ENCODE measurements at places on chromosomes 1 and 21.

DNA sequence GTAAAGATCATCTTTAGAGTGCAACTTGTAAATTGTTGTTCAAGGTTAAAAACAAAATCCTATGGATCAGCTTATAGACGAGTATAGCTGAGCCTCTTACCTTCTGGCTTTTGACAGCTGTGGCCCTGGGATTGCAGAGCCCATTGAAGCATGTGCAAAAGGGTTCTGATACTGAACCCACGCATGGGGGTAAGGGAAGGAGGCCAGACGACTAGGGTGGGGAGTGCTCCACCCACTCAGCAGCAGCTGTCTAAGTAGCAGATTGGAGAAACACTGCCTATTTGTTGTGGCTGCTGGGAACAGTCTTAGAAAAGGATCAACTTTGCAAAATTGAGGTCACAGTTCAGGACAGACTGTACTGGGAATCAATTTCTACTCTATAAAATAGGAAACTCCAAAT is 16.1 kb downstream of the CD101 start:
- DNase-seq = no peak

DNA sequence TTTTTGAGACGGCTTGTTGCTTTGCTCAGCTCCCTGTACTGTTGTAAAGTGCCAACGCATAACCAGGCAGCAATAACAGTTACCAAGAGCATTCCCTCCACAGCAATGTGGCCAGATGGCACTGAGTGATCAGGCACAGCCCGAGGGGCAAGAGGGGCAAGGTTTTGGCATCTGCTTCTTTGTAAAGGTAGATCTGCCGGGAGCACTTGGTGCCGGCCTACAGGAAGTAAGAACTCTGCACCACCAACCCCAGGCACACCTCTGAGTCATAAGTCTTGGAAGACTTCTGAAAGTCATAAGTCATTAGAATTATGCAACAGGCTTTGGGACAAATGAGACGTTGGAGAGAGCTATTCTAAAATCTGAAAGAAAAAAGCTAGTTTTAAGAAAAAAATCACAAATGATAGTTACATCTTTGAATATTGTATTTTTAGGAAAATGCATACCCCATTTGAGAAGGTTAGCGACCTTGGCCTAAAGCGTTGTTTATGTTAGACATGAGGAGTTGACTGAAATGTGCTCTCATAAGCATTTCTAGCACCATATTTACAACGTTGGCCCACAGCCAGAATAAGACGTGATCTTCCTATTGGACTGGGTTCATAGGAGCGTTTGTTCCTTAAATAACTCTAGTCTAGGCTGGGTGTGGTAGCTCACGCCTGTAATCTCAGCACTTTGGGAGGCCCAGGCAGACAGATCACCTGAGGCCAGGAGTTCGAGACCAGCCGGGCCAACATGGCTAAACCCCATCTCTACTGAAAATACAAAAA is 37.7 kb upstream of the MAP10 start:
- no peak for DNase-seq

DNA sequence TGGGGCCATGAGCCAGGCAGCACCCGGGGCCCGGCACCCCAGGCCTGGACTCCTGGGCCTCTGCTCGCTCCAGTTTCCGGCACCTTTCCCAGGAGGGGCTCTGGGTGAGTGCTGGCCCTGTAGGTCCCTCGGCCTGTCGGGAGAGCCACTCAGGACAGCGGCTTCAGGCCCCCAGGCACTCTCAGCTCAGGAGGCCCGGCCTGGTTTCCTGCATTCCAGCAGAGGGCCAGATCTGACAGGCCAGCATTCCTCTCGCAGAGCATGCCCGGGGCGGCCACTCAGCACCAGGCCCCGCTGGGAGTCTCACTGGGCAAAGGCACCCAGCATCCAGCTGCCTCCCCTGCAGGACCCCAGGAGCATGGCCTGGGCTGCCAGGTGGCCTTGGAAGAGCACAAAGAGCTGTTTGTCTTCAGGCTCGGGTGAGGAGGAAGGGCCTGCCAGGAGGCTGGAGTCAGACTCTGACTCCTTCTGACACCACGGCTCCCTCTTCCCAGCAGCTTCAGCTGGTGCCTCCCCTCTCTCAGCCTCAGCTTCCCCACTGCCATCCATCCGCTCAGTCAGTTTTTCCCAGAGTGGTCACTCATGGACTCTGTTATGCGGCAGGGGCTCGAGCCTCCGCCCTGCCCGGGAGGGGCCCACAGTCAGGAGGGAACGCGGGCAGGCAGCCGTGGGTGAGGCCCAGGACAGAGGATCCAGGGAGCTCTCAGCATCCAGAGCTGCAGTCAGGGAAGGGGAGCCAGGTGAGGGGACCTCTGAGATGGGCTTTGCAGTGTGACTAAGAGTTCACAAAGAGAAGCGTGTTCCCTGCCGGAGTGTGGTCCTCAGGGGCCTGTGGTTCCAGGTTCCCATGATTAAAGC is 51.7 kb downstream of the WNT9A start:
- DNase-seq = no peak

- DNase-seq = no peak
Measured at GRCh38 chr1:225710804-225711203, 57.9 kb upstream of the ENAH start.

GRCh38 chr1:234617986-234618736 is 8.2 kb upstream of the IRF2BP2 start:
- no peak for DNase-seq

DNA sequence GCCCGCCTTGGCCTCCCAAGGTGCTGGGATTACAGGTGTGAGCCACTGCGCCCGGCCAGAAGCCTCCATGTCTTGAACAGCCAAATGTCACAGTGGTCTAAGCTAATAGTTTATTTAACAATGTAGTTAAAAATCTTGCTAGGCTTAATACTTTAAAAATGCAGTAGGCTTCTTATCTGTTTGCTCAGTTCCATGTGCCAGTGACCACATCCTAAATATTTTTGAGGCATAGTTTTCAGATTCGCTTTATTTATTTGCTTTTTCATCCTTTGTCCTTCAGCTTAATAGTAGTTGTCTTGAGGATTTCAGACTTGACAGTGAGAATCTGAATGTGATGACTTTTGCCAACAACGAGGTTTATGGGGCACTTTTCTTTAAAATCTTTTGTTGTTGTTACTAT is 59.9 kb upstream of the PRRX1 start:
- no peak for DNase-seq

DNA sequence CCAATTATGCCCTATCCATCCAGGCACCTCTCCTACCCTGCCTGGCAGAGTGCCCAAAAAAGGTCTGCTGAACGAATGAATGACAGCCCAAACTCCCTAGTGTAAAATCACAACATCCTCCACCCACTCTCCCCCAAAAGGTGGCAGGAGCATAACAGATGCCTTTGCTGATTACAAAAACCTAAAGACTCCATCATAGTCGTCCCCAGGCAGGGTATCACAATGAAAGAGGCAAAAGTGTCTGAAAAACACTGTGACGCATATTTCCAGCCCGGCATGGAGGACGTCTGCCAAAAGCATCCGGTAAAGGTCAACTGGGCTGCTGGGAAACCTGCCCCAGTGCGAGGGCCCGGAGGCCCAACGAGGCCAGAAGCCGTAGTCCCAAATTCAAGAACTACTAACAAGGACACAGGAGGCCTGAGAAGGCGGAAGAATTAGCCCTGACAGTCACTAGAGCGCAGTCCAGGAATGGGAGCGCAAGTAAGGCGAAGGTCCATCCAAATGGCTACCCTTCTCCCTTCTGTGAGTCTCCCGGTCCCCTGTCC is 576 bp downstream of the SMIM12 start:
- DNase-seq = no peak

DNA sequence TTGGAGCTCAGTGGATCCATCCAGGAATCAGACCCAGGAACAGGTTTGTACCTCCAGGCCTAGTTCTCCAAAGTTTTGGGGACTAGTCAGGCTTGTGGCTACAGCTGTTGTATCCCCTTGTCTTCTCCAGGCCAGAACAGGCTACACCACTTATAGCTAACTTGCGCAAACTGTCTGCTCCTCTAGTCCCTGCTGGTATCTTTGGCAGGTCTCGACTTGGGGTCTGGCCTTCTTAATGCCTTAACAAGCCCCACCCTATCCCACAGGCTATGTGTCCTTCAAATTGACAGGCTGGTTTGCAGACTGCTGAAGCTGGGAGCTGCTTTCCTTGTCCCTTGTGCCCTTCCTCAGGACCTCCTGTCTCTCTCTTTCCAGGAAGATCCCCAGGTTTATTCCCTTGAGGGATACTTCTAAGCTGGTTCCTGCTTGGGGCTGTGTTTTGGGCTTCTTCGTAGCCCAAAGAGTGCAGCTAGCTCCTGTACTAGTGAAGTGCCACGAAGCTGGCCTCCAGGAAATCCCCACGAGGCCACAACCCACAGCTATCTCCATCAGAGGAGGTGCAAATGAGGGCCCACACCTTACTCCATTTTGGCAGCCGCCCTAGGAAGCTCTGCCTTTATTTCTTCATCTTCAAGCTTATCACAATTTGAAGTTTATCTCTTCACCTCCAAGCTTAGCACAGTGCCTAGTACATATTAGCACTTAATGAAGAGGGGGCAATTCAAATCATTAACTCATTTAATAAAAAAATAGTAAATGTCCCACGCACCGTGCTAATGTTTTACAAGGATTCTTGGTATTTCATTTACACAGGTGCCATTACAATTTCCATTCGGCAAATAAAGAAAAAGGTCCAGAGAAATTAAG is 683 bp upstream of the DMAP1 start:
- no peak for DNase-seq

DNA sequence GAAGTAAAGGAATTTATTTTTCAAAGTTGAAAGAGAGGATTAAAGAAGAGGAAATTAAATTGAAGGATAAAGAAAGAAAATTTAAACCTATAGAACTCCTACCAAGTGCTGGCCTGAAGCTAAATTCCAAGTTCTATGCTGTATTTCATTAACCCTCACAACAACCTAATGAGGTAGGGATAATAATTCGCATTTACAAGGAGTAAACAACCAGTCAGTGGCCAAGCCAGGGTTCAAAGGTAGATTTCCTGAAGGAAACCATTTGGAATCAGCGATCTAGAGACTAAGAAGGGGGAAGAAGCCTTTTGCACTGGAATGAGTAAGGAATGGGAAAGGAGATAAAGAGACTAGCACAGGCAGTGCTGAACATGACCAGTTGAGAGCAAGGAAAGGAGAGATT is 265.8 kb upstream of the ST6GALNAC5 start:
- no peak for DNase-seq

DNA sequence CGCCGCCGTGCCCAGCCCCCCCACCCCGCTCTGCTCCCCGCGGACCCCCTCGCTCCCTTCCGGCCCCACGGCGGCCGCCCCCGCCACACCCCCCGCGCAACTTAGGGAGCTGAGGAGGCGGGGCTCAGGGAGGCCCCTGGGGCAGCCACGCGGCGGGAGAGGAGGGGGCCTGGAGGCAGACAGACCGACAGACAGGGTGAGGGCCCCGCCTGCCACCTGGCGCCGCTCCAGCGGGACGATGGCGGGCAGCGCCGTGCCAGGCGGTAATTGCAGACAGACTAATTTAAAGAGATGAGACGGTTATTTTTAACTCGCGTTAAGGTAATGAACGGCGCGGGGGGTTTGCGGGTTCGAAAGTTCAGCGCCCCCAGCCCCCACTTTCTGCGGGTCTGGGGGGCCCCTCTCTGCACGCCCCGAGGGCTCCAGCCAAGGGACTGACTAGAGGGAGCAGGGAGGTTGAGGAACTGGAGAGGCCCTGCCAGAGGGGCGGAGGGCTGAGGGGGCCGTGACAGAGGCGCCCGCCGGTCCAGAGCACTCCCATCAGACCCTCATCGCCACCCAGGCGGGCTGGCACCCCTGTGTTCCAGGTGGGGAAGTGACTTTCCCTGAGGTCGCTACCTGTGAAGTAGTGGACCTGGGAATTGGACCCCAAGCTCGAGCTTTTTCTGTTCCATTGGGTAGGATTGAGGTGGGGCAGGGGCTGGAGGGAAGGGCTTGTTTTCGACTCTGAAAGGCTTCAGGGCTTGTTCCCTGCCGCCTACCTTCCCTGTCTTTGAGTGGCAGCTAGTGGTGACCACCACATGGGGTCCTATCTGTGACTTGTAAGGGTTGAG is 5.4 kb downstream of the FOXO6 start:
- DNase-seq = no peak

DNA sequence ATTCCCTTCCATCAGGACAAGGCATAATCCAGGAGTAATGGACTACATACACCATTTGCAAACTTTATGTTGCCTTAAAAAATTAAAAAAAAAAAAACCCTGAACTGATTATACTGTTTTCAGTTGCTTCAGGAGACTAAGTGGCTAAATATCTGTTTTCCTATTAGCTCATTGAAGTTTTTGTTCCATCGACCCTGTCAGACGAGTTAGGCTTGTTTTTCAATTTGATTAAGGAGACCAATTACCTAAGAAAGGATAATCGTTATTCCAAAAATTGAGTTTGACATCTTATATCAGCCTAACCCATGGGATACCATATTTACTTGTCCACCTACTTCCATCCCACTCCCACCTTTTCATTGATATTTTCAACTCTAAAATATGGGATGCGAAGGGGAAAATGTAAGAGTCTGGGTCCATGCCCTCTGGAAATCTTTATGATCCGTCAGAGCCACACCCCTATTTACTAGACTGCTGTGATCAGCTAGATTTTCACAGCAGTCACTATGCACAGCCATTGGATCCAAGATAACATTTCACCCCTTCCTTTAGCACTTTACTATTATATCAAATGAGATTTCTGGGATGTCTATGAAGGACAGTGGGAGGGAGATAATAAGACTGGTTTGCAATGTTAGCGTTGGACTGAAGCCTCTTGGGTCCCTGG is 41.0 kb downstream of the IL12RB2 start:
- no peak for DNase-seq

- DNase-seq = no peak
Measured at GRCh38 chr21:17711896-17712295, 99.2 kb upstream of the BTG3 start.

GRCh38 chr1:205477759-205478247 is 22.0 kb upstream of the BLACAT1 start:
- DNase-seq = no peak

DNA sequence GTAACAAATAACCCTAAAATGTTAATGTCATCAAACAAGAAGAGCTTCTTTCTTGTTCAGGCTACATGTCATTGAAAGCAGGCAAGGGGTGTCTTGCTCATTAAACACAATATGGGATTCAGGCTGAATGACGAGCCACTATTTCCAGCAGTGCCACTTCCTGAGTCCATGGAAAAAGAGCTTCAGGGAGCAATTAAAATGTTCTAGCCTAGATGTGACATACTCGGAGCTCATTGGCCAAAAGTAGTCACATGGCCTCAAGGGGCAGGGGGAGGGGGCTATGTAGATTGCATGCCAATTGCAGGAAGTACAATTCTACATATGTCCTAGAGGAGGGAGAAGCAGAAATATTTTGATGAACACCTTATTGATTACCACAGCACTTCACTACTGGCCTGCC is 685.3 kb upstream of the ADGRL2 start:
- DNase-seq = no peak

DNA sequence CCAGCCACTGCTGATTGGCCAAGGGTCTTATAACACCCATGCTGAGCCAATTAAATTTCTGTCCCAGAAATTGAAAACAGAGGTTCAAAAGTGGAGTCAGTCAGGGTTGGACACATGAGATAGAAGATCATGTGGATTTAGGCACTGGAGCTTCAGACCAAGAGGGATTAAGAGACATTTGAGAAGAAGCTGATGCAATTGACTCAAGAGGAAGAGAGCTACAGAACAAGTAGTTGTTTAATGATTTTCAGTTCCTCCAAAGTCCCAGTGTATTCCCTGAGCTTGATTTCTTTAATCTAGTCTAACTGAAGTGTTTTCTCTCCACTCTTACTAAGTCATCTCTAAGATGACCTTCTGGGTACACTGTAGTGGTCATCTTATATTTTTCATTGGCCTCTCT is 227.1 kb downstream of the DUSP10 start:
- DNase-seq = no peak
